Aorta (tissue), 5 donors: ENCODE measurements at places on chromosomes 12 and 14. TPM values are rescaled to one million over a fixed set of nuclear protein-coding genes. Genes with fewer than 3 reads are reported as not detected.

The TAS2R7 gene
- polyA plus RNA-seq: not detected

The ESR2 gene
- not detected for polyA plus RNA-seq

The KNTC1 gene
- 6.8 TPM for polyA plus RNA-seq

The OLR1 gene
- polyA plus RNA-seq: not detected

The KRT73 gene
- polyA plus RNA-seq: not detected

The LRP1-AS gene
- polyA plus RNA-seq: not detected

The SYT10 gene
- polyA plus RNA-seq: not detected
